Nucleus accumbens (tissue), 56 donors: ENCODE measurements at places on chromosomes 3 and 15.

- no peak for DNase-seq
Measured at GRCh38 chr3:126737527-126737926, 33.5 kb downstream of the CHCHD6 start.

- no peak for DNase-seq
Measured at GRCh38 chr3:23319366-23320312, 116.5 kb downstream of the UBE2E2 start.

- DNase-seq = no peak
Measured at GRCh38 chr3:16873872-16874271, 10.9 kb upstream of the PLCL2 start.

DNA sequence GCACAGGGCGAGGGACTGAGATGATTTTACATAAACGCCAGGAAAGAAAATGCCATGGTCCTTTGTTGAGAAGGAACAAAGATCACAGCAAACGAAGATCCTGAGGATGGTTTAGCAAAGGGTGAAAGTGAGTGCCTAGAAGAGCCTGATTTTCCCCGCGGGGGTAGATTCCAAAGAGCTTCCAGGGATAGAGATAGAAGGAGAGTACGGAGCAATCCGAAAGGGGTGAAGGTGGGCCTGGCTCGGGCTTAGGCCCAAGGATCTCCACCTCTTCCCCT, 977 bp downstream of the CDC25A start:
- DNase-seq = no peak

- peak; percentile 74 for DNase-seq
Measured at GRCh38 chr15:47717036-47717612, at the start of gene SEMA6D. SEMA6D (plus strand) TSS chr15:47717505; CDS start chr15:47759799, 42,294 bp downstream.

- no peak for DNase-seq
Measured at GRCh38 chr3:138032567-138032966, 22.6 kb downstream of the CLDN18 start.

DNA sequence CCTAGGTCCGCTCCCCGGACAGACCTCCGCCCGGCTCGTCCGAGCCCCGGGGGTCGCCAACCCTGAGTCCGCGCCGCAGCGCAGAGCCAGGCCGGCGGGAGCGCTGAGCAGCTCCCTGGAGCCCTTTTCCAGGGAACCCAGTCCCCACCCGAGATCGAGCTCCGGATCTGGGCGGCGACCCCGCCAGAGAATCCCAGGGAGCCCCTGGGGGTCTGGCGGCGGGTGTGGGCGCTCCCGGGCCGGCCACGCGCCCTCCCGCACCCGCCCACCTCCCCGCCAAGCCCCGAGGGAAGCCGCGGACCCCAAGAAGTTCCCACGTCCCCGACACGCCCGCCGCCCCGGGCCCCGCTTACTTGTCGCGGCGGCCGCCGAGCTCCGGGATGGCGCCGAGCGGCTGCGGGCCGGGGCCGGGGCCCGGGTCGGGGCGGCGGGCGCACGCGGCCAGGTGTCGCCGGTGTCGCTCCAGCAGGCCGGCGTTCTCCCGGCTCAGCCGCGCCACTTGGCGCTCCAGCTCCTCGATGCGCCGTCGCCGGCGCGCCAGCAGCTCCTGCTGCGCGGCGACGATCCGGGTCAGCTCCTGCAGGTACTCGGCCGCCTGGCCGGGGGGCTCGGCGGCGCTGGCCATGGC, 137.7 kb downstream of the NUP210 start:
- DNase-seq = no peak

GRCh38 chr3:96755519-96755918, 58.9 kb upstream of the EPHA6 start:
- no peak for DNase-seq

- DNase-seq = no peak
Measured at GRCh38 chr3:184579513-184579912, 17.9 kb downstream of the EPHB3 start.

- DNase-seq = no peak
Measured at GRCh38 chr15:57322602-57323250, 53.6 kb upstream of the CGNL1 start.

DNA sequence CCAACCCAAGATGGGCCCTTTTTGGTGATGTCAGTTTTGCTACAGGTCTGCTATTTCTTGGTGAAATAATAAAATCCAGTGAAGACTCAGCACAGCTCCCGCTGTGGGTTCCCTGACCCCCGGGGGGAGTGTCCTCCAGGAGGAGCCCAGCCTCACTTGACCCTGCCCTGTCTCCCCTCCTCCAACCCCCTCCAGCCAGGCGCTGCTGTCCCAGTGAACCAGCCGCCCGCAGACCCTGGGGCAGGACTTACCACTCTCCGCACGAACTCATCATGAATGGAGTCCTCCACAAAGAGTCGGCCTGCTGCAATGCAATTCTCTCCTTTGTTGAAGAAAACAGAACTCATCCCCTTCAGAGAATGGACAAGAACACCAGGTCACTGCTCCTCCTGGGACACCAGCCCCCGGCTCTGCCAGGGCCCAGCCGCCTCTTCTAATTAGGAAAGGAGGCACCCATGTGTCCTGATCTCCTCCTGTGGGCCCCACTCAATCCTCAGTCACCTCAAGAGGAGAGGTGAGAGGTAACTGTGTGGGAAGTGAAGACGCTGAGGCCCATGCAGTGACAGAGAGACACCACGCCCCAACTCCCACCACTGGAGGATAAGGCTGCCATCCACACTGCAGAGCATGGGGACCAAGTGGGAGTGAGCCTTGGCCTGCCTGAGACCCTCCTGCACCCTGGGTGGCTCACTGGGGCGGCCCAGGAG, 28.8 kb upstream of the SLC41A3 start:
- no peak for DNase-seq

DNA sequence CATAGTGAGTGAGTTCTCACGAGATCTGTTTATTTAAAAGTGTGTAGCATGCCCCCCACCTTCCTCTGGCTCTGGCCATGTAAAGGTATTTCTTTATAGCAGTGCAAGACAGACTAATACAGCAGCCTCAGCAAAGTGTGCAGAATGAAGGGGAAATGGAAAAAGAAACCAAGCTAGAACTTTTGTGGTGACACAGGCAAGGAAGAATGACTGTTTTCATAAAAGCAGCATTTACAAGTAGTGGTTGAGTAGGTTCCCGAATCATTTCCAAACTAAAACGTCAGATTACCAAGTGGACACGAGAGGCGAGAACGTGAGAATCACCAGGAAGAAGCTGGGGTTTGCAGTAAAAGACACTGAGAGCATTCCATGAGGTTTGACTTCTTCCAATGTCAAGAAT, 100.2 kb upstream of the AKAP13 start:
- no peak for DNase-seq

- DNase-seq = no peak
Measured at GRCh38 chr3:64445109-64445943, 220.1 kb upstream of the PRICKLE2 start.

DNA sequence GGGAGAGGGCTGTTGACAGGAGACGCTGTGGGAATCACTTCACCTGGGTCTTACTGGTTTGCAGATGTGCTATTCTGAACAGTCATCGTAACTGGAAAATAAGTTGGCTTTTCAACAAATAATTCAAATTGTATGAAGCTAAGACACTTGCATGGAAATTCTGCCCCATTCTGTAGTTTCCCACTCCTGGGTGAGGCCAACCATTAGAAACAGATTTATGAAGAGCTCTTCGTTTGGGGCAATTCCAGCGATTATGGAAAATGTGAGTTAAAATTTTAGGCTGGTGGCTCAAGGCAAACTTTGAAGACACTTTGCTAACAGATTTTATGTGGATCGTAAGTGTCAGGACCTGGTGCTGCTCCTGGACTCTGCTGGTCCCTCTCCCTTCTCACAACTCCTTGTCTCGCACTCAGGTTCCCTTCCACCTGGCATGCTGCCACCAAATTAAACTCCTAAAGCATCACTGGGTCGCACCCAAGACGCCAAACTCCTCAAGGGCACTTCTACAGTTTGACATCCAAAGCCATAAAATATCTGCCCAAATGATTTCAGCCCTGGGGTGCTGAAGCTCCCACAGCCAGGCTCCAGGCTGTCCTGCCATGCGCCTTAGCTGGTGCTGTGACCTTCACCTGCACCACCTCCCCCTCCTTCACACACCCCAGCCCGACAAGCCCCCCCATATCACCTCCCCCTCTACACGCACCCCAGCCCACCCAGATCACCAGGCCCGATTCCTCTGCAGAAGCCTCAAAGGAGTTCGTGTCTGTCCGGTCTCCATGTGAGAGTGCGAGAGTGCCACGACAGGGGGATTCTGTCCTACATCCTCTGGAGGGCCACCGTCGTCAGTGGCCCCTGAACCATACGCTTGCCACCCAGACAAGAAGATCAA, 138.4 kb downstream of the NSMCE3 start:
- no peak for DNase-seq
